Epithelial cell of esophagus (primary cell): ENCODE measurements at places on chromosomes 3 and 15.
A peak's percentile ranks its signal among the peaks of the same experiment; 100 is the strongest.

DNA sequence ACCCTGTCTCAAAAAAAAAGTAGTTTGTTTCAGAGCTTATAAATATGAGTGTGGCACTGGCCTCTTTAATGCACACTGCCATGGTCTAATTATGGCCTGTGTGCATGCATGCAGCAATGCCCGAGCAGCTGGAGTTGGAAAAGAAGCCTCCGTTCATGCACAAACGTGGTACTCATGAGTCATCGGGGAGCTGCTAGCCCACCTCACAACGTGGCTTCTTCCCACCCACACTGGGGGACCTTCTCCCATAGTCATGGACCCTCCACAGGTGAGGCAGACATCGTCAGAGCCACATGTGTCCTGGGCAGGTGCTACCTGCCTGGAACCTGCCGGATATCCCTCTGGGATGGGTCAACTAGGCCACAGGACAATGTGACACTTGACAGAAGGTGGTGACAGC lies 66.7 kb downstream of the ATP10A start:
- no peak for DNase-seq

DNA sequence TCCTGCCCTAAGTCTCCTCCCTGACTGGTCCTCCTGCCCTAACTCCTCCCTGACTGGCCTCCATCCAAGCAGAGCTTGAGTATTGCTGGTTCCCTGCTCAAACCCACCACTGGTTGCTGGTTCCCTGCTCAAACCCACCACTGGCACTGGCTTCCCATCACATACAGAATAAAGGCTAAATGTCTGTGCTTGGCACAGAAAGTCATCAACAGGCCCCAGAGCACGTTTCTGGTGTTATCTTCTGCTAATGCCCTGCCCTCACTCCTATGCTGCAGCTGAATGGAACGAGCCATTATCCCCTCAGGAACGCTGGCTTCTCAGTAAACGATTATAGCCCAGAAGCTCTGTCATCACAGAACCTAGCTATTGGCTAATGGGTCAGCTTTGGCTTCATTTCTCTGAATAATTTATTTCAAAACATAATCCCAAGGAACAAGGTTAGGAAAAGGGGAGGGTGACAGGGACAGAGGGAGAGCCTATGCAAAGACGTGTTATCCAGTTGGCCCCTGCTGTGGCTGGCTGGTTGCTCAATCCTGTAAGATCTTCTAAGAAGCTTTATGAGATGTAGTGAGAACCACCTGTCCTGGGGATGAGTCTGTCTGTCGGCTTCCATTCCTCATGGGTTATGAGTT lies 6.3 kb upstream of the MUC20 start:
- DNase-seq: no peak

DNA sequence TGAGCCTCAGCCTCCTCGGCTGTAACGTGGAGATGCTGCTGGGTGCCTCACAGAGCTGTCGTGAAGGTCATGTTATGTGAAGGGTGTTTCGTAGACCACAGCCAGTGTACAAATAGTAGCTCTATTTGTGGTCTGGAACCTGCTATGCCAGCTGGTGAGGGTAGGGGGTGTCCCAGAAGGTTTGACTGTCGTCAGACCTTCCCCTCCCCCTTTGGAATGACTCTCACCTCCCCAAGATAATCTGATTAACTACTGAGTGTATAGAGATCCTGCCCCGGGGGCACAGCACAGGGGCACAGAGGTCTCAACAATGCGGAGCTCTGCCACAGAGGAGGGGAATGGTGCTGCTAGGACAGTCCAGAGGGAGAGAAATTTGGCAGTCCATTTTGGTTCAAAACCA lies 20.5 kb downstream of the FGD5 start:
- no peak for DNase-seq

- DNase-seq: no peak
Observed at GRCh38 chr15:27817258-27817657, 281.9 kb downstream of the OCA2 start.

GRCh38 chr3:123750659-123751420 lies 133.3 kb downstream of the MYLK start:
- no peak for DNase-seq

DNA sequence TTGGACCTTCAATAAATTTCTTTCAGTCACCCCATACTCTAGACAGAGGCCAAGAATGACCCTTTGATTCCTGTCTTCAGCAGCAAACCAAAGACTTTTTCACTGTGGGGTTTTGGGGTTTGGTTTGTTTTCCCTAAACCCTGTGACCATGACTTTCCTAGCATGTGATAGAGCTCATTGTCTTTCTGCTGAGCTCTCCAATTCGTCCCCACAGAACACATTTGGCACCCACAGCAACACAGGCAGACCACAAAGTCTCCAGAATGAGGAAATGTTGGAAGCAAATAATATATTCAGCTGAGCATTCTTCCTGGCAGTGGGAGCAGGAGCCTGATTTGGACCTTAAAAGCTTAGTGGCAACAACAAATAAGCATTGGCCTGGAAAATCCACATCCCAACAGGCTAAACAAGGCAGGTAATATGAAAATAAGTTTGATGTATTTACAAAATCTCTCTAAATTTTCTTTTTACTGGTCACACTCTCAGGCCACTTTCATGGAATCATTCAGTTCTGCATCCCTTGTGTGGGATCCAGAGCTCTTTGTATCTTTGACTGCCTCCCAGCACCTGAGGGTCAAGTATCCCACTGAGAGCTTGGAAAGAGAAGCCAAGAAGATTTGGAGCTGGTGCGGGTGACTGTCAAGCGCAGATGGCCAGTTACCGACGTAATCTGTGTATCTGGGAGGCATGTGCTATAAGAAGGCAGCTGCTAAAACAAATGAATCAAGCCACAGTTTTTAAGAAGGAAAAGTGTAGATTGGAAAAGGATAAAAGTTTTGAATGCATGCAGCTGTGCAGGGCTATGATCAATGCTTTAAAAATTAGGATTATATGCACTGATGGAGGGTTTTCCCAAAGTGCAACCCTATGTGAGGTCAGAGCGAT lies 36.5 kb upstream of the CPB1 start:
- DNase-seq: no peak

GRCh38 chr3:28188686-28189085 lies 52.7 kb upstream of the CMC1 start:
- no peak for DNase-seq

- peak; percentile 63 for DNase-seq
Observed at GRCh38 chr3:166860217-166860616, 519.9 kb downstream of the ZBBX start.

GRCh38 chr3:196194542-196194915 lies 16.7 kb downstream of the ZDHHC19 start:
- DNase-seq: no peak

DNA sequence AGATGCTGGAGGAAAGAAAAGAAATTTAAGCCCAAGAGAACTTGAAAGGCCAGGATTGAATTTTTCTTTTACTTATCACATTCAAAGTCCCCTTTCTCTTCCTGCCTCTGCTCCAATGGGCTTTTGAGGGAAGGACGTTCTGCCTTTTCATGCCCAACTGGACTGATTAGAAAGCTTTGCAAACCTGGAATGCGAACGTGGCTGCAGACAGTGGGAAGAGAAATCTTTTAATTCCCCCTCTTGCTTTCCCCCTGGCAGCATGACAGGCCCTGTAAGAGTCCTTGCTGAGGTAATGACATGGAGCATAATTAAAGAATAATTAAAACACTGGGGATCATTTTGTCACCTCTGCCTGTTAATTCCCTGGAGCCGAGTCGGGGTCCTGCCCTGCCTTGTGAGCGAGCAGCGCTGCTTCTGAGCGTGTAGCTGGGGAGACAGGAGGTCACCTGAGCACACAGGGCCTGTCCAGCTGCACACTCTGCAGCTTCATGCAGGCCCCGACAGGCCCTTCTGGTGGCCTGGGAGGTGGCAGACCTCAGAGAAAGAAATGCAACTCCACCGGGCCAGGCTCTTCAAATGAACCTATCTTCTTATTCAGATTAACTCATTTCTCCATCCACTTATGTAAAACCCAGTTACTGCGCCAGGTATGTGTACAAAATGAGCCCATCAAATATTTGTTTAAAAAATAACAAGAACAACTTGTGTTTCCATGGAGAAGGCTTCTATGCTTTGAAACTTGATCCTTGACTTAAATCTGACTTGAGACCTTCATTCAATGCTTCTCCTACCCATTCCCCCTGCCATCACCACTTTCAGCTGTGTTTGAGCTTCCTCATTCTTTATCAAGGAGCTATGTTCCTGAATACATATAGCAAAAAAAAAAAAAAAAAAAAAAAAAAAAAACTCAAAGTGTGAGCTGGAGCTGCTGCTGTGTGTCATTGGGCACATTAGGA lies 628.2 kb upstream of the CFAP20DC start:
- peak; percentile 35 for DNase-seq

DNA sequence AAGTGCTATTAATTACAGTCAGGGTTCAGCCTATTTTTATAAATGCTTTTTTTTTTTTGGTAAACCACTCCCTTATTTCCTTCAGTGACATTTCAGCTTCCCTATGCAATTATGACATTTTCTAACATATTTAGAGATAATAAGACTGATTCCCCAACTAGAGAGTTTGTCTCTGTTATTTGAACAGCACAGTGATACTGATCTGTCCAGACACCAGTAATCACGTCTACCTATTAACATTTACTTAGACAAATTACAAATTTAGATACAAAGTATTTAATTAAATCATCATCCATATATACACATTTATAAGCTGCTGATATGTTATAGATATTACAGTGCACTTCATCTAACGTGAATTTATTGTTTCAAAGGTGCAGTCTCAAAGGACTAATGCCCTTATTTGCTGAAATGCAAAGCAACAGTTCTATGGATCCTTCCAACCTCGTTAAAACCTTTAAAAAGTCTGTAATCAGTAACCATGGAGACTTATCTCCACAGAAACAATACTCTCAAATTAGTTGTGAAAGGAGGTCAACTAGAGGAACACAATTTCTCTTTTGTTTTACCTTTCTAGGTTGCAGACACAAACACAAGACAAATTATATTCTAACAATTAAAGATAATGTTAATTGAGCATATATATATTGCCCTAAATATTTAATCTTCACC lies 1531.1 kb downstream of the SI start:
- no peak for DNase-seq

DNA sequence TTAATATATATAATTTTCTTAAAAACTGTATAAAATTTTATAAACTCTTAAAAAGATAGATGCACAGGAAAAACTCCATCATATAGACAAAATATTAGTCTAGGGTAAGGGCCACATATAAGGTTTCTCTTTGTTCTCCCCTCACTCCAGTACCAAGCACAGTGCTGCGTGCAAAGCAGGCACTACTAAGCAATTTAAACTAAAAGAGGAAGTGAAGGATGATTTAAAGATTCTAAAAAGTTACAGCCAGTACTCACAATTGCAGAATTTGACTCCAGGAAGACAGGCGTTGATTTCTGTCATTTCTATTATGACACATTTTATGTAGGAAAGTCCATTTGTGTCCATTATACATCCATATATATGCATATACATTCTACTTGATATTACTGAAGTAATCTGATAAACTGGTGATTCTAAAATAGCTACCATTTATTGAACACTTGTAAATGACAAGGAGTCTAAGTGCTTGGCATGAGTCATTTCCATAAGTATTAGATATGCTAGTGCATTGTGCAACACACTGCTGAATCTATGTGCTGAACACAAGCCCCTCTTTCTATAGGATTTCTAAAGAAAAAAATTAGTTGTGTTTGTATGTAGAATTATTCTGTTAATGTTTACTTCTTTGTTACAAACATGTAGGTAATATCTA lies 785.5 kb upstream of the ARRDC4 start:
- DNase-seq: peak; percentile 1

- no peak for DNase-seq
Observed at GRCh38 chr15:53979051-53979788, 979 bp downstream of the UNC13C start.

GRCh38 chr15:77983708-77984445 lies 93.6 kb downstream of the TBC1D2B start:
- peak; percentile 20 for DNase-seq

GRCh38 chr3:170889132-170889531 lies 19.1 kb upstream of the RPL22L1 start:
- no peak for DNase-seq

DNA sequence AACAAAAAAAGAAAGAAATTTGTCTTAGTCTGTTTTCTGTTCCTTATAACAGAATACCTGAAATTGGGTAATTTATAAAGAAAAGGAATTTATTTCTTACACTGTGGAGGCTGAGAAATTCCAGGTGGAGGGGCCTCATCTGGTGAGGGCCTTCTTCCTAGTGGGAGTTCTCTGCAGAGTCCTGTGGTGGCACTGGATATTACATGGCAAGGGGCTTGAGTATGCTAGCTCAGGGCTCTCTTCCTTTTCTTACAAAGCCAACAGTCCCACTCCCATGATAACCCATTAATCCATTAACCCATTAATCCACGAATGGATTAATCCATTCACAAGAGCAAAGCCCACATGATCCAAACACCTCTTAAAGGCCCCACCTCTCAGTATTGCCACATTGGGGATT lies 2.9 kb upstream of the SATB1 start:
- DNase-seq: no peak

- DNase-seq: no peak
Observed at GRCh38 chr3:85584779-85585356, 626.1 kb downstream of the CADM2 start.

- no peak for DNase-seq
Observed at GRCh38 chr15:72785432-72785831, 1.9 kb upstream of the ADPGK start.

GRCh38 chr15:35980719-35981118 lies 434.8 kb upstream of the DPH6 start:
- DNase-seq: peak; percentile 35

DNA sequence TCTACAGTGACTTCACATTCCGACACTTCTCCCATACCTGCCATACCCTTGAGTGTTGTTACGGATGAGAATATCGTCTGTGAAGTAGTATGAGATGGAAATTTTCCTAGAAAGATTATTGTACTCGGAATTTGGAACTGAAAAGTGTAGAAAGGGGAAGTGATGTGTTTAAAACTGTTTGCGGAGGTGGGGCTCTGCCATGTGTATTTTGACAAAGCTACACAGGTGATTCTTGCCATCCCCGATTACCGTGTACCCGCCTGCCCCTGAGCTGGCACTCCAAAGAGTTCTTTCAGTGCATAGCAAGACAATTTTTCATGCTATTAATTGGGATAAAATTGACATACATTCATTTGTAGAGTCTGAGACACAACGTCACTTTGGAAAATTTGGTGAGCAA lies 81.7 kb downstream of the OPA1 start:
- no peak for DNase-seq

GRCh38 chr3:113514265-113514769 lies 639 bp downstream of the SPICE1 start:
- no peak for DNase-seq

DNA sequence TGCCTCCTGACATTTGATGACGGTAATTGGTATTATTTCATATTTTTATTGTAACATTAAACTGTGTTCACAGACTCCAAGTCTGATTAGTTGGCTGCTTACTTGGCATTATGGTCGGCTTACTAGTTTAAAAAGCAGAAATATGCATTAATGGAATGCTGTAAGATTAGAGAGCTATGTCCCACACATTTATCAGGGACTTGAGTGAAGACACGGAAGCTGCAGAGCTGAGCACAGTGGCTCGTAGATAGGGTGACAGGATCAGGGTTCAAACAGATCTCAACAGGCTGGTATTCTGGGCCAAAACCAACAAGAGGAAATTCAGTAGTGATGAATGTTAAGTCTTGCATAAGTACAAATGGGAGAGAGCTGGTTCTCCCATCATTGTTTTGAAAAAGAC lies 113.8 kb downstream of the ADAMTSL3 start:
- peak; percentile 26 for DNase-seq
